ENCODE measurements at places on chromosomes 12 and 14. TPM values are rescaled to one million over a fixed set of nuclear protein-coding genes. Genes with fewer than 3 reads are reported as not detected.

DNA sequence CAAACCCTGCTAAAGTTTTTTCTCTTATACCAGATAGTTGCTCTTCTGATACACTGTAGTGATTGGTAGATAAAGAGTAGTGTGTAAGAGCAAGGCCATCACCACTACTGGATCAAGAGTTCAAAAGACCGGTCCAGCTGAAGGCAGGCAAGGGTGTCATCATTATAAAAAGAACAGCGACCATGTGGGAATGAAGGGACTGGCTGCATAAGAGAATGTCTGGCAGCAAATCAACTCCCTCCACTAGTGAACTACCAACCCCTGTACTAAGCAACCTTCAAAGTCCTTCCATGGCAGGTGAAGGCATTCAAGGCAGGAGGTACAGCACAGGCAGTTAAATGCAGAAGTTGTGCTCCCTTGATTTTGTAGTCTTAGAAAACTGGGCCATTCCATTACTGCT is 53.5 kb downstream of the EGLN3 start:
- DNase-seq: no peak

GRCh38 chr14:92495027-92495426 is 18.6 kb upstream of the RIN3 start:
- no peak for DNase-seq

DNA sequence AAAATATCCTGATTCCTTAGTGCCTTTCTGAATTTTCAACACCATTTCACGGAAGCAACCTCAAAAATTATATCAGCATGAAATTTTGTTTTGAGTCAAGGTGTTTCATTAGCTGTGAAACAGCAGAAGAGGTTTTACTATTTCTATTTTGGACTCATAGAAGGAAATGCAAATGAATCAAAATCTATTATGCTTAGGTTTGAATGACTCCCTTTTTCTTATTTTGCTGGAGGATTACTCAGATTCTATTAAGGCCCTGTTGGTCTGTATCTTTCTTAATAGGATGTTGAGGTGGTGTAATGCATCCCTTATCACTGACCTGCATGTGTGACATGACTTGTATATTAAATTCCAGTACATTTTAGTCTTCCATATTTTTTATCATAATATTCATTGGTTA is 165.8 kb downstream of the TMTC2 start:
- DNase-seq: no peak

- no peak for DNase-seq
These were observed 20.3 kb upstream of the EIF5 start for GRCh38 chr14:103313704-103314103.

DNA sequence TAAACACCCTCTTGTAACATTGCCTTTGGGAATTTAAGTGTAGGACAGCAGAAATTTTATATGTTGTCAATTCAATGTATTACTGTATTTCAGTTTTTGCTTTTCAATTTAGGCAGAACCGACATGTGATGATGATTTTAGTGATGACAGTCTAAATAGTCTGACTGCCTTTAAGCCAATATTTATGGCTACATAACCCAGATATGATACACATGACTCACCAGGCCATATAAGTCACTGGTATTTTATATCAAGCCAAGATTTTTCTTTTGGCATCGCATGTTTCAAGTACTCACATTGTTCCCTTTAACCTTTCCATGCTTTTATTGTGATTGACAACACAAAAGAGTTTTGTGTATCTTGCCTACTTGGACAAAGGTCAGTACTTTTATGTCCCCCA is 13.6 kb upstream of the PPM1A start:
- no peak for DNase-seq

DNA sequence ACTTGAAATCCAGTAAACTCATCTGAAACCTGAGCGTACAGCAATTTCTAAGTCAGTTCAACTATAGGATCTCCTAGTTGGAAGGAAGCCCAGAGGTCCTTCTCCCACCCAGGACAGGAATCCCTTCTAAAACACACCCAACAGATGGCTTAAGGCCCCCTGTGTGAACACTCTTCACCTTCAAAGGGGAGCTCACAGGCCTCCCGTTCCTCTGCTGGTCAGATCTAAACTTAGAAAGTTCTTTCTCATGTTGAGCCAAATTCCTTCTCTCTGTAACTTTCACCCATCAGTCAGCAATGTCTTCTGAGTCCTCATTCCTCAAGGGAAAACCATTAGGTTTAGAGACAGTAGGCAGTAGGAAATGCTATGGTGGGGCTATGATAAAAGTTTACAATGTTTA is 355.2 kb downstream of the PCNX1 start:
- DNase-seq: no peak

- DNase-seq: no peak
These were observed 45.6 kb upstream of the BCL2L14 start for GRCh38 chr12:12024911-12025682.

Gene RNASE3
- total RNA-seq: not detected

Gene CFAP73
- total RNA-seq: not detected

Gene NDRG2
- total RNA-seq: 18.1 TPM

Gene INHBE
- total RNA-seq: 10.1 TPM
